Activated CD8-positive, alpha-beta memory T cell treated with anti-CD3 and anti-CD28 coated beads, Interleukin-2, amount 50 U/mL, for 4 hours (primary cell): ENCODE measurements at places on chromosomes 13 and 19.

GRCh38 chr13:95492044-95492801 is 60.3 kb upstream of the CLDN10 start:
- no peak for DNase-seq

GRCh38 chr13:35855531-35856019 is 275.6 kb downstream of the DCLK1 start:
- no peak for DNase-seq

GRCh38 chr19:57599377-57599760 is 316 bp upstream of the ZNF530 start:
- DNase-seq = no peak

GRCh38 chr19:1206864-1207450 is 1.4 kb downstream of the STK11 start:
- DNase-seq = no peak

GRCh38 chr19:12788682-12789097 is 2.6 kb upstream of the JUNB start:
- no peak for DNase-seq

GRCh38 chr13:38902551-38902950 is 88.1 kb downstream of the STOML3 start:
- DNase-seq = no peak

DNA sequence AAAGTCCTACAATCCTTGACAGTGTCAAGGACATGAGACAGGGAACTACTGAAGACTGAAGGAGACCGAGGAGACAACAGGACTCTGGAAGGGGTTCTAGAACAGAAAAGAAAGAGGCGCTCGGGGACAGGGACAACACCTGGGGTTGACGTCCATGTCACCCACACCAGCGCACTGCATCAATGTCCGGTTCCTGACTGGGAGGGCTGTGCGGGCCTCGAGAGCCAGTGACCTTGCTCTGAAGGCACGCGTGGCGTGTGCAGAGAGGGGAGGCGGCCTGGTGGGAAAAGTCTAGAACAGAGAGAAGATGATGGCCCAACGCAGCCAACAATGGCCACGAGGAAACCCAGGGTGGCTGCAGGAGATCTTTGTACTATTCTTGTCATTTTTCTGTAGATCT is 5.7 kb downstream of the CARS2 start:
- no peak for DNase-seq

DNA sequence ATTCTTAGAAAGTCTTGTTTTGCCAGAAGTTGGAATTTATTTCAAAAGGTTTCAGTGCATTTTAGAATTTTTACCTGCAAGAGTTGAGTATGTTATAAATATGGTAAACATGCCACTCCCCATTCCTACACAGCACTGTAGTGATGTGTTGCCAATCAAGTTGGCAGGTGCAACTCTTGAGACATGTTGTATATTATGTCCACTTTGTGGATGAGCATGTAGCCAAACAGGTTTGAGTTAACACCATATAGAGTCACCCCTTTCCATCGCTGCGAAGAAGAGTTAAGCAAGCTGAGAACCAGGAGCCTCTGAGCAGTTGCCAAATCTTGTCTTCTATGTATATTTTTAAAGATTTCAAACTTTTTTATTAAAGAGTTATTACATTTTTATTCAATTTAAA is 359.8 kb downstream of the LMO7 start:
- DNase-seq = no peak

DNA sequence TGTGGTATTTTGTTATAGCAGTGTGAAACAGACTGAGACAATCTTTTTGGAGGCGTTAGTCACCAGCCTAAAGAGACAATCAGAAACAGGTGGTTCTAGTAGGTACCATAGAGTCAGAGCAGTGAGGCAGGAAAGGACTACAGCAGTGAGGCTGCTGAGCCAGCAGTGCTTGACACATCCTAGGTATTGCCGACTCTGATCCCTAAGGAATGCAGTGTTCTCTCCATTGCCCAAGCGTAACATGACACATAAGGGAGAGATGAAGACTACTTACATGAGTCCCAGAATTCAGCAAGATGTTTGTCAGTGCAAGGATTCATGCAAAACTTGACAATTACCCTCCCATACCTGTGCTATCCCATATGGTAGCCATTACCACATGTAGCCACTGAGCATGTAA is 62.4 kb upstream of the XPO4 start:
- no peak for DNase-seq

DNA sequence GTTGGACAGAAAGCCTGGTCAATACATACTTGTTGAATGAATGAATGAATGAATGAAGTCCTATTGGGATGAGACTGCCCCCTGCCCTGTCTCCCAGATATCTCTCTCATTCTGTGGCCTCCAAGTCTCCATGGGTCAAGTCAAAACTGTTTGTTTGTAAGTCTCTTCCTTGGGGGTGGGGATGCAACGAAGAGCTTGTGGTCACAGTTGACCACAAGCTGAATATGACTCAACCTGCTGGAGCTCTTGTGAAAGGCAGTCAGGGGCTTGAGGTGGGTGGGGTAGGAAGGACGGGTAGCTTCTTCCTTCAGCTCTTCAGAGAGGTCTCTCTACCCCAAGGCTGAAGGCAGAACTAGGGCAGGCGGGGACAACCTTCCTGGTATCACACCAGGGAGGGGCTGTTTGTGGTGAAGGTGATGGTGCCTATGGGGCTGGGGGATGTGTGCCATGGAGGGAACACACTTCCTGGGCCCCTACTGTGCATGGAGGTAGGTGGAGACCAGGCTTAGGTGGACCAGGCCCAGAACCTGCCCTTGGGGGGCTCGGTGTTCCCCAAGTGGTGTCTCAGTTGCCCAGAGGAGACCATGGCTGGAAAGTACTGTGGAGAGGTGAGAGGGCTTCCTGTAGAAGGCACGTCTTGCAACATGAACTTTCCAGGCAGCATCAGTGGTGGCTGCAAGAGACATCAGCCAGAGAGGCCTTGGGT is 8.0 kb downstream of the MYO1F start:
- DNase-seq = peak; percentile 65

- DNase-seq = no peak
Measured at GRCh38 chr13:75959861-75960481, 323.8 kb downstream of the LMO7 start.

DNA sequence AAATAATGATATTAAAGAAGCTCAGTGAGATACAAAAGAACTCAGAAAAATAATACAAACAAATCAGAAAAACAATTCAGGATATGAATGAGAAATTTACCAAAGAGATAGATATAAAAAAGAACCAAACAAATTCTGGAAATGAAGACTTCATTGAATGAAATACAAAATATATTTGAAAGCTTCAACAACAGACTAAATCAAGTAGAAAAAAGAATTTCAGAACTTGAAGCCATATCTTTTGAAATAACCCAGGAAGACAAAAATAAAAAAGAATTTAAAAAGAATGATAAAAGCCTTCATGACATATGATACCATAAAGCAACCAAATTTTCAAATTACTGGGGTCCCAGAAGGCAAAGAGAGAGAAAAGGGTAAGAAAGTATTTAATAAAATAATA is 9.6 kb downstream of the LEUTX start:
- no peak for DNase-seq

DNA sequence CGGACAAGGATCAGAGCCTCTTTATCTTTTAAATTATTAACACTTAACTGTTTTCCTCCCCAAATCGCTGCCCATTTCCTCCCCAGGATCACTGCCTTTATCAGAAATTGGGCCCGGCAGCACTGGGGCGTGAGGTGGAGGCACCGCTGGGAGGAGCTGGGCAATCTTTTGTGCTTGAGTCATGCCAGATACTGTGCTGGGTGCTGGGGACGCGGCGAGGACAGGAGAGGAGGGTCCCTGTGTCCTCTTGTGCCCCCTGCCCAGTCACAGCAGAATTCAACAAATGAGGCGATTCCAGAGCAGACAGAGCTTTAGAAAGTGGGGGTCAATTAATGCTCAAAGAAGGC is 347.8 kb downstream of the ZNF536 start:
- no peak for DNase-seq

DNA sequence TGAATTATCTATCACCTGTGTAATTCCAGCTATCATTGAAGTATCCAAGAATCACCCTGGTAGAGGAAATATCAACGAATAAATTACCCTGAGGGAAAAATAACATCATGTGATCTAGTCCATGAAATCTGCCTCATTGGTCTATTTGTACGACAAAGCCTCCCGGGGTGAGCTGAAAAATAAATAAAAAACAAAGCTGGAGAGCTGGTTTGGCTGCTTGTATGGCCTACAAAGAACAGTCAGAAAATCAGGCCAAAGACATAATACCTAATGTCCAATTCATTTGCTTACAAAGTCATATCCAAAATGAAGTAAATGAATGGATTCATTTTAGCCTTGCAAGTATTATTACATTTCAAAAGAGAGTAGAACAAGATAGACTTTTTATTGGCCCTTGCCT is 449.9 kb downstream of the KLF12 start:
- no peak for DNase-seq

GRCh38 chr19:5098646-5099045 is 129.7 kb downstream of the KDM4B start:
- no peak for DNase-seq
